ENCODE measurements at places on chromosomes 1 and 21. TPM values are rescaled to one million over a fixed set of nuclear protein-coding genes. Genes with fewer than 3 reads are reported as not detected.

GRCh38 chr21:31182231-31183140 is 144.2 kb upstream of the KRTAP19-8 start:
- DNase-seq, result peak; percentile 77

GRCh38 chr1:183925947-183926346 is 111.6 kb downstream of the COLGALT2 start:
- no peak for DNase-seq

DNA sequence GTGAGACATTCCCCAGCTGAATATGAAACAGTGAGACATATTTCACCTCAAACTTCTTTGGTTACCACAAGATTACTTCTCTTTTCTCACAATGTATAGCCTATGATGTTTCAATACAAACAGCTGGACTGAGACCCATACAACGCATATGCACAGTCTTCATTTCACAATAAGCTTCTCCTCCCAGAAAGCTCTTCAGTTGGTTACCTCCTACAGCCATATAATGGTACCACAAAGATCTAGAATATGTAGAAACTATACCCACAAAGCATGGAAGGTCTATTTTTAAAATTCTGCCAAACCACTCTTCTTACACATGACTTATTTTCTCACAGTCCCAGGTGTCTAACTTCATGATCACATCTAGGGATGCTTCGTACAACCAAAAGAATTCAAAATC is 70.8 kb downstream of the JAK1 start:
- DNase-seq, result no peak

DNA sequence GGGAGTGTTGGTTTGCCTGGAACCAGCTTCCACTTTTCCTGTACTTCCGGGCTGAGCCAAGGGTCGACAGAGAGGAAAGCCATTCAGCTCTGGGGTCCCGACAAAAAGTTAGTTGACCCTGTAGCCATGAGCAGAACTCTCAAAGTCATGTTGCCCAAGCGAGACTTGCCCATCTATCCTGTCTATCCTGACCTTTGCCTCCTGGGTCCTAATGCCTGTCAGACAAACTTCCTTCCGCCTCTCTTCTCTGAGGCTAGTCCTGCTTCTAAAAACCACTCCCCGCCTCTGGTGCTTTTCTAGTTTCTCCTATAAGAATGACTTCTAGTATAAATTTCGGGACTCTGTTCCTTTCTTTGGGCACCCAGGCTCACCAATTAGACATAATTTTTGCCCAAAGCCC is 7.7 kb upstream of the PCP4L1 start:
- no peak for DNase-seq

DNA sequence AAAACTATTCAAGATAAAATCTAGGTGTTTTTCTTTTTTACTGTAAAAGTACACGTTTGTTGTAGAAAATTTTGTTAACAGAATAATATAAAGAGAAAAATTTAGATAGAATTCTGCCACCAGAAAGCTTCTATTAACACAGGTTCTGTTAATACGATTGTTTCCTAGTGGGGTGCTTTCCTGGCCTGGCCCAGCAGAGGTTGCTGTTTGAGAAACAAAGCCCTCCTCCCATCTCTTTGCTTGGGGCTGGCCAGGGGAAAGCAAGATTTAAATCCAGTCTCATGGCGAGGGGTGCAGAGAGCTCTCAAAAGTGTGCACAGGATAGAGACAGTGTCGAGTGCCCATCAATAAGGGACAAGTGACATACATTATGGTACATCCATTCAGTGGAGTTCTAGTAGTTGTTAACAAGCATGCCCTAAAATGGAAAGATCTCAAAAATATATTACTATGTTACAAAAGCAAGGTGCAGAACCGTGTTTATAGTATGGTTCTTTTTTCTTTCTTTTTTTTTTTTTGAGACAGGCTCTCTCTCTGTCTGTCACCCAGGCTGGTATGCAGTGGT is 14.6 kb upstream of the ACBD3 start:
- no peak for DNase-seq

The ATP1A2 gene
- not detected for total RNA-seq

The BTG2 gene
- total RNA-seq, result 499 TPM

The RIIAD1 gene
- not detected for total RNA-seq

The MXRA8 gene
- not detected for total RNA-seq

The SMCP gene
- not detected for total RNA-seq
